ENCODE measurements at places on chromosomes 3 and 15. TPM values are rescaled to one million over a fixed set of nuclear protein-coding genes. Genes with fewer than 3 reads are reported as not detected.
A peak's percentile ranks its signal among the peaks of the same experiment; 100 is the strongest.

DNA sequence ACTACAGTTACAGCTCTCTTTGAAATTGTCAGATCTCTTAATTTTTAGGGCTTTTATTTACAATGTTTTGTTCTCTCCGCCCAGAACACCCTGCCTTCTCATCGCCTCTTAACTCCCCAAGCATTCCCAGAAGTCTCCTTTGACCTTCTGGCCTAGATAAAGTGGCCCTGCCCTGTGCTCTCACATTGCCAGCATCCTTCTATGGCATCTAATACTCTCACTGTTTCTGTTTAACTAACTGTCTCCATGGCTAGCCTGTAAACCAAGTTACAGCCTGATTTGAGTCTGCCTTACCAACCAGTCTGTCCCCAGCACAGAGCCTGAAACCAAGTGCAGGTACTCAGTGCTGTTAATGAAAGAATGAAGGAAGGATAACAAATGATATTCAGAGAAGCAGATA, 19.9 kb downstream of the COL8A1 start:
- H3K27ac ChIP-seq, result peak overlapping the region; percentile 98
- no peak for DNase-seq
- H3K4me3 ChIP-seq, result no peak overlapping the region
- peaks cover 73% of the 10 kb centered on the region for H3K4me1 ChIP-seq
- no peaks in the 10 kb centered on the region for H3K27me3 ChIP-seq

VWA5B2 gene
- not detected for total RNA-seq

DNA sequence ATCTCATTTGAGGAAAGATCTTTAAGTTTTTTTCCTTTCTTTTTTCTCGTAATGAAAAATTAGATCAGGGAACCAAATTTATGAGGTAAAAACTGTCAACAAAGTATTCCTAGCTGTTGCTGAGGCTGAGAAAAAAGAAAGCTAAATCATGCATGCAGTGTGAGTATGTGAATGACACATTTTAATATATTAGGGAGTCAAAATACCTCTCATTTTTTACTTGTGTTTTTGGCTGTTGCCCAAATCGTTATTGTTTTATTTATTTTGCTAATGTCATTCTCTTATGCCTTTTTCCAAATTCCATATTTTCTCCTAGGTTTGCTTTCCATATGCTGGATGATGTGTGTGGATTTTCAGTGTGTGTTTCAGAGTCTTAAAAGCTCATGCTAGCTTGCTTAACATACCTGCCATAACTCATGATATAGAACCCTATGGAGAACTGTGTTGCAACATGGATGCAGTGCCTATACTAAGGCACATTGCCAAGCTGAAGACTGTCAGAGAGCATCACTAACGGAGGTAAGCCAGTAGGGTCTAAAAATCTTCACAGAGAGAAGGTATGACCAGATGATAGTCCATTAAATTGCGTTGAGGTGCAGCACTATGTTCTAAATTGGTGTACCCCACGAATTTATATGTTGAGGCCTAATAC, 629.5 kb upstream of the KCNMB2 start:
- no peaks in the 10 kb centered on the region for H3K36me3 ChIP-seq
- H3K27ac ChIP-seq, result peak overlapping the region; percentile 99
- no peaks in the 10 kb centered on the region for H3K27me3 ChIP-seq
- peak; percentile 65 for DNase-seq
- H3K4me1 ChIP-seq, result peaks cover 38% of the 10 kb centered on the region
- H3K4me3 ChIP-seq, result no peak overlapping the region

DNA sequence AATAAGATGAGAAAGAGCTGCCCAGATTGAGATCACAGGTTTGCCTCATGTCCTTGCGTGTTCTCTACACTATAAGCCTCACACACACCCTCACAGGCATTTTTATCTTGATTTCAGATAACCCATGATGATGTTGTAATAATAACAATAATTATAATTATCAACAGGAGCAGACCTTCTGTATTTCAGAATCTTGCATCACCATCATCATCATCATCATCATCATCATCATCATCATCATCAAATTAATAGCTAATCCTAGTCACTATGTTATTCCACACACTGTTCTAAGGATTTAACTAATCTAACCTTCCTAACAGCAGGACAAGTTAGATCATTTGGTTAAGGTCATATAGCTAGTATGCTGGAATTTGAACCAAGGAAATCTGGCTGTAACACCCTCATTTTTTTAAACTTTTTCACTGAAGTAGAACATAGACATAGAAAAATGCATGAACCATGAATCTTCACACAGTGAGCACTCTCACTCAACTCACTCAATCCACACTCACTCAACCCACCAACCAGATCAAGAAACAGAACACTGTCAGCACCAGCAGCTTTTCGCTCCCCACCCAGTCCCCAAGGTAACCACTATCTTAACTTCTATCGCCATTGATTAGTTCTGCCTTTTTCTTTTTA, 1.8 kb upstream of the SH2D7 start:
- peaks cover 14% of the 10 kb centered on the region for H3K4me1 ChIP-seq
- peaks cover 12% of the 10 kb centered on the region for H3K27me3 ChIP-seq
- H3K27ac ChIP-seq, result no peak overlapping the region
- no peak for DNase-seq
- no peak overlapping the region for H3K4me3 ChIP-seq

DNA sequence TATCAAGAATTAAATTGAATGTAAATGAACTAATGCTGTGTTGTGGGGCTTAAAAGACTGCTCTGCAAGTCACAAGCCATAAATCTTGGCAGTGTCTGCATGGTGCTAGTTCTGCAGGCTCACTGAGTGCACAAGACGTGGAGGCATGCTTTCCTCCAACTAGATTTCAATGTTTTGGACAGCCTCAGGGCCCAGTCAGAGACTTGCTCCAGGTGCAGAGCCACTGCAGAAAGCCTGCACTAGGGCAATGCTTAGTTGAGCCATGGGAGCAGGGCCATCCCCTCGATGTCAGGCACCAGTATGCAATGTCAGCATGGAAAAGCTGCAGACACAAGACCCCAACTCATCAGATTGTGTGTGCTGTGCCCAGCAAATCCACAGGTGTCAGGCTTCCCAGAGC, 234.5 kb upstream of the CDIN1 start:
- H3K36me3 ChIP-seq, result no peaks in the 10 kb centered on the region
- no peak overlapping the region for H3K4me3 ChIP-seq
- no peak for DNase-seq
- H3K27me3 ChIP-seq, result no peaks in the 10 kb centered on the region
- no peaks in the 10 kb centered on the region for H3K4me1 ChIP-seq
- no peak overlapping the region for H3K27ac ChIP-seq

DNA sequence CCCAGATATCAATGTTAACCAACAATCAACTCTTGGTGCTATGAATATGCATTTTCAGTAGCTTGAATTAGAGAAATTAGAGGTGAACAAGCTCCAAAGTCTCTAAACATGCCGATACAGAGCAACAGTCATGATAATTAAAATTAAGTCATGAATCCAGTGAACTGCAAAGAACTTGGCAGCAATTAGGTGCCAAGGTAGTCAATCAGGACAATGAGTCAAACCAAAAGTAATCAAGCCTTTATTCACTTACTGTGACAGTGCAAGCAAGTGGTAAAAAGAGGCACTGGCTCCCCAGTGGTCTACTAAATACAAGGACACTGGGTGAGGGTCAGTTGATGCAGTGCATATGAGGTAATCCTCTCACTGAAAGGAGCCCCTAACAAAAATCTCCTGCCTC, 1.8 kb downstream of the ZNF770 start:
- H3K36me3 ChIP-seq, result peaks cover 17% of the 10 kb centered on the region
- H3K4me3 ChIP-seq, result peak overlapping the region; percentile 98
- peaks cover 21% of the 10 kb centered on the region for H3K4me1 ChIP-seq
- no peaks in the 10 kb centered on the region for H3K27me3 ChIP-seq

REC114 gene
- total RNA-seq, result not detected

SATB1 gene
- 35.7 TPM for total RNA-seq

CHRM5 gene
- under 0.01 TPM for total RNA-seq

GRCh38 chr3:102230057-102230456, 204.8 kb upstream of the ZPLD1 start:
- H3K27ac ChIP-seq, result no peak overlapping the region
- no peak for DNase-seq
- peaks cover 3% of the 10 kb centered on the region for H3K27me3 ChIP-seq
- H3K4me3 ChIP-seq, result no peak overlapping the region

DNA sequence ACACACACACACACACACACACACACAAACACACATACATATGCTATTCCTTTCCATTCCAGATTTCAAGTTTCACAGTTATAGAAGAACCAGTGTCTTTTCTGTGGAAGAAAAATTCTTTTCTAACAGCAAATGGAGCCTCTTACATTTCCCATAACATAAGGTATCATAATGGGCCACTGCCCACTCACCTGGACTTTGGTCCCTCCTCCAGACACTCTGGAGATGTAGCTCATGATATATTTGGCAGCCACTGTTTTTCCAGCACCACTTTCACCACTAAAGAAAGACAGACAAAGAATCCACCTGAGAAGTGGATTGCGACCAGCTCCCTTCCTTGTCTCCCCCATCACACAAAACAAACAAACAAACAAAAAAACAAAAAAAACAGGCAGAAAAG, 29.8 kb downstream of the LDHAL6B start:
- H3K4me1 ChIP-seq, result peaks cover 27% of the 10 kb centered on the region
- H3K27me3 ChIP-seq, result no peaks in the 10 kb centered on the region

MESP2 gene
- total RNA-seq, result 0.72 TPM

DNA sequence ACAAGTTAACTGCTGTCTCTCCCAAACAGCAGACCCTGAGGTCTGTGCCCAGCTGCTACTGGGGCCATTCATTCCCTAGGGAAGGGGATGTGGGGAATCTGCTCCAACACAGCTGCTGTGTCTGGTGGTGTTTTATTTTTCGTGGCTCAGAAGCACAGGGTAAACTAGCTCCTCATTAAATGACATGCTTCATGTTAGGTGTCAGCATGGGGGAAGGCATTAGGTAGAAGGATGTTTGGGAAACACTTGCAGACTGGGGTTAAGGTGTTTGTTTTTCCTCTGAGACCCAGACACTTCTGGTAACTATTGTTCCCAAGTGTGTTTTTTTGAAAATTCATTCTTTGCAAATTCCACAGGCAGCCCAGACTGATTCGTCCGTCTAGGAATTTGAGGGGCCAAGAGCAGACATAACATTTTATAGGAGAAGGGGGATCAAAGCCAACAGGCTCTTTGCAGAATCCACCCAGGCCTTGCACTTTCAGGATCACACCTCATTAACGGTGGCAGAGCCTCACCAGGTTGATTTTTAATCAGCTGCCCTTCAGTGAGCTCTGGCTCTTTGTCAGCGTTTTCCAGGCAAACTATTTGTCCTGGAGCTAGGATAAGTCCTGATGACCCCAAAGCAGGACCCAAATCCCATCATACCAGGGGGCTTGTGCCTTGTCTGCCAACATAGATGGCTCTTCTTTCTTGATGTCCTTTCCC, 65.4 kb upstream of the ITGA11 start:
- H3K36me3 ChIP-seq, result no peaks in the 10 kb centered on the region
- H3K4me3 ChIP-seq, result no peak overlapping the region
- H3K4me1 ChIP-seq, result peaks cover 25% of the 10 kb centered on the region
- peak; percentile 60 for DNase-seq
- no peaks in the 10 kb centered on the region for H3K27me3 ChIP-seq
- no peak overlapping the region for H3K27ac ChIP-seq

STRIT1 gene
- total RNA-seq, result not detected

- no peaks in the 10 kb centered on the region for H3K36me3 ChIP-seq
- no peak for DNase-seq
- no peak overlapping the region for H3K4me3 ChIP-seq
- no peaks in the 10 kb centered on the region for H3K4me1 ChIP-seq
- H3K27ac ChIP-seq, result no peak overlapping the region
These were observed 749.4 kb downstream of the PLOD2 start for GRCh38 chr3:145411605-145412004.

- DNase-seq, result no peak
- peaks cover 37% of the 10 kb centered on the region for H3K36me3 ChIP-seq
- H3K27ac ChIP-seq, result no peak overlapping the region
- H3K4me1 ChIP-seq, result no peaks in the 10 kb centered on the region
- no peaks in the 10 kb centered on the region for H3K27me3 ChIP-seq
- no peak overlapping the region for H3K4me3 ChIP-seq
These were observed 33.7 kb downstream of the DENND6A start for GRCh38 chr3:57659004-57659673.

DNA sequence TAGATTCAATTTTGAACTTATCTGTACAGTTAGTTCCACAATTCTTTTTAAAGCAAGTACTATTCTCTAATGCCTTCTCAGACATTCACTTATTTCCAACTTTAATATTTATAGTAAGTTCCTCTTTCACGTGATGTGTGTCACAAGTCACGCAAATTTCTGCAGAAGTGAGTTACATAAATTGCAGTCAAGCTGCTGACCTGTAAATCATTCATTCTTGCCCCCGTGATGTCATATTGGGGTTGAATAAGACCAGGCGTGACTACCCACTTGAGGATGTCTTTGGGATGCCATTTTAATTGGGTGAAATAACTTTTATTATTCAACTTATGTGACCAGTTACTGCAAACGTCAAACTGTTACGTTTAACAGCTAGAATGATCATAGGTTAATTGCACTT, 15.1 kb downstream of the PPARG start:
- no peak overlapping the region for H3K4me3 ChIP-seq
- peaks cover 26% of the 10 kb centered on the region for H3K4me1 ChIP-seq
- H3K27ac ChIP-seq, result peak overlapping the region; percentile 26
- no peak for DNase-seq
- H3K27me3 ChIP-seq, result no peaks in the 10 kb centered on the region

DNA sequence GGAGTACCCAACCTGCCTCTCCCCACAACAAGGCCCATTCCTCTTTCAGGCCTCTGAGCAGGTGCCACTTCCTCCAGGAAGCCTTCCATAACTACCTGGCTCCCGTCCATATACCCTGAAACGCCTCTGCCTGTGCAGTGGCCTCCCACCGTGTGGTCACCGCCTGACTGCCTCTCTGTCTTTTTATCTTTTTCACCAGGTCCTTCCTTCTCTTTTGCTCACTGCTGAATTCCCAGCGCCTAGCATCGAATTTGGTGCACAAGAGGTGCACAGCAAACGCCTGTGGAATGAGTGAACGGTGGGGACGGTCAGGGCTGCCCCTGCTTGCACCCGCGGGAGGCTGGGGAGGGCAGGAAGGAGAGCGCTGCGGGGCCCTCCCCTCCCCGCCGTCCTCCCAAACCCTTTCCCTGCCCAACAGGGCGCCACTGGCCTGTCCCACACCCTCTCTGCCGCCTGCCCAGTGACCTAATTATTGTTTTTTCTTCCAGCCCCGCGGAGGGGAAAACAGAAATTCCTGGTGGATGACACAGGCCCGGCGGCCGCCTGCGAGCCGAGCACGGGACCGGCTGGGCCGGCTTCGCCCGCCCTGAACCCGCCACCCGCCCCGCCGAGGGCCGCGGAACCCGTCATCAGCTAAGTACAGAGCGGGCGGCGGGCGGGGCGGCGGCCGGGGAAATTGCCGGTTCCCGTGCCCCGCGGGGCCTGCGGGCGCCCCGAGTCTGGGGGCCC, 140.1 kb downstream of the SMAD6 start:
- DNase-seq, result peak; percentile 99
- no peaks in the 10 kb centered on the region for H3K27me3 ChIP-seq
- peaks cover 10% of the 10 kb centered on the region for H3K36me3 ChIP-seq
- peaks cover 44% of the 10 kb centered on the region for H3K4me1 ChIP-seq
- H3K27ac ChIP-seq, result peak overlapping the region; percentile 90
- H3K4me3 ChIP-seq, result peak overlapping the region; percentile 53

GOLGA6L10 gene
- total RNA-seq, result 1.4 TPM
